Activated T-cell treated with anti-CD3 and anti-CD28 coated beads for 4 hours (primary cell): ENCODE measurements at places on chromosomes 4 and X.

DNA sequence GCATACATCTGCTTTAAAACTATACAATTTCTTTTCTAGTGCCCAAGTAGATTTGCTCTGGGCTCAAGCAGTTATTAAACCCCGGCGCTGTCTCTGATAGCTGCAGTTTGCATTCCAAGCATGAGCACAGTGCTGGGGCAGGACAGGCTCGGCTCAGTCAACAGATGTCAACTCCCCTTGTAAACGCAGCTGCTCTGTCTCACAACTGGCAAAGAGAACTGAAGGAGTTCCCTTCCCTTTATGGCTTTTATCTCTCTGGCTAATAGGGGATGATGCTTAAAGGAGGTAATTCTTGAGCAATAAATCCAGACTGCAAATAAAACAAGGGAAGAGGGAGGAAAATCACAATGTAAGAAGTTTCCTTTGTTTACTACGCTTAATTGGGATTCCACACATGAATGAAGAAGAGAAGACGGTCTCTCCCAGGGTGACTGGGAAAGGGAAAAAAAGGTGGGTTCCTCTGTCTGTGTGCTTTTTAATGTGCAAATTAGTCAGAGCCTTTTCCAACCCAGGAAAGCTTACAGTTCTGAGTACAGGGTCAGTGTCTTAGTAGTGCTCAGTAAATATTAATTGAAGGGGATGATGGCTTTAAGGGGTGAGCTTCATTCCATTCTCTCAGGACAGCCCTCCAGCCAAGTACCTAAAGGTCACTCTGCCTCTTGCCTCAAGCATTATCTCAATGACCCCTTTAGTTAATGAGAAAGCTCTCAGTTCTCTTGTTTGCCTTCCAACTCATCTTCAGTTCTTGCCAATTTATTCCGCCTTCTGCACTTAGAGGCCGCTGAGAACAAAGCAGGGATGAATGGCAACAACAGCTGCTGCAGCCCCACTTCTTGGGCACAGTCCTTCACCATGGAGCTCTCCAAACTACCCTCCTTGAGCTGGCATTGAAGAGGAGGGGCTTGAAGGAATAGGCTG, 155.7 kb upstream of the JADE1 start:
- DNase-seq: no peak

DNA sequence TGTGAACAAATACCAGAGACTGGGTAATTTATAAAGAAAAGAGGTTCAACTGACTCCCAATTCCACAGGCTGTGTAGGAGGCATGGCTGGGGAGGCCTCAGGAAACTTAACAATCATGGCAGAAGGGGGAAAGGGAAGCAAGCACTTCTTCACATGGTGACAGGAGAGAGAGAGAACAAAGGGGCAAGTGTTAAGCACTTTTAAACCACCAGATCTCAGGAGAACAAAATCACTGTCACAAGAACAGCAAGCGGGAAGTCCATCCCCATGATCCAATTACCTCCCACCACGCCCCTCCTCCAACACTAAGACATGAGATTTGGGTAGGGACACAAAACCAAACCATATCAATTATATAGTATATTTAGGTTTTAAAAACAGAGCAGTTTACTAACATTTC, 30.8 kb downstream of the MOB1B start:
- no peak for DNase-seq

DNA sequence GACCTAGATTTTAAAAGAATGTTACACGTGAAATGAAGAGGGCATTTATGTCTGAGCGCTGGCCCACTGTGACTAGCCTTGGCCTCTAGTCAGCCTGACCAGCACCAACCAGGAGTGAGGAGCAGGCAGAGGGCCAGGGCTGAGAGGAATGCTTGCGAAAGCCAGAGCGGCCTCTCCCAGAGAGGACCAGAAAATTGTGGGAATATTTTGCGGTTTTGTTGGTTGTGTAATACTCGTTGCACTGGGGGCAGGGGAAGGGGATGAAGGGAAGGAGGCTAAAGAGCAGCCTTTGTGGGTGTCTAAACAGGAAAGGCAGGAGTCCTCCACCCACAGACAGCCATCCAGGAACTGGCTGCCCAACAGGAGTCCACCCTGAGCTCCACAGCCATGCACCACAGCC, 3.8 kb downstream of the GABRE start:
- no peak for DNase-seq

DNA sequence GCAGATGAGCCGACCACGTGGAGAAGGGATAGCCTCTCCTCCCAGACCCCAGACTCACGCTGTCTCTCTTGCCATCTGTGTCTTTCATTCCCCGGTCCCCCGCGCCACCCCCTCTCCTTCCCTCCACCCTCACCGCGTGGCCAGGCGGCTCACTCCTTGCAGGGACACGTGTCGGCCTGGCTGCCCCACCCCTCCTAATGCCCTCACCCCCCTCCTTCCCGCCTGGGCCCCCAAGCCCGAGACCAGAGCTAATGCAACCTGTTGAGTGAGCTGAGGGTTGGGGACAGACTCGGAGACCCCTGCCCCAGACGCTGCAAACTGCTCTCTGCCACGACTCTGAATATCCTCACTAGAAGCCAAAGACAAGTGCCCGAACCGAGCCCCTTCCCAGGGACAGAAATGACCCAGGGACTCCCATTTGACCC, 1.8 kb downstream of the SLC38A5 start:
- peak; percentile 42 for DNase-seq

- DNase-seq: no peak
Observed at GRCh38 chr4:6984612-6985425, 58.4 kb upstream of the TADA2B start.

- no peak for DNase-seq
Observed at GRCh38 chr4:139849219-139849618, 183.6 kb downstream of the MGST2 start.

GRCh38 chr4:170414360-170414759, 324.6 kb upstream of the AADAT start:
- DNase-seq: no peak

DNA sequence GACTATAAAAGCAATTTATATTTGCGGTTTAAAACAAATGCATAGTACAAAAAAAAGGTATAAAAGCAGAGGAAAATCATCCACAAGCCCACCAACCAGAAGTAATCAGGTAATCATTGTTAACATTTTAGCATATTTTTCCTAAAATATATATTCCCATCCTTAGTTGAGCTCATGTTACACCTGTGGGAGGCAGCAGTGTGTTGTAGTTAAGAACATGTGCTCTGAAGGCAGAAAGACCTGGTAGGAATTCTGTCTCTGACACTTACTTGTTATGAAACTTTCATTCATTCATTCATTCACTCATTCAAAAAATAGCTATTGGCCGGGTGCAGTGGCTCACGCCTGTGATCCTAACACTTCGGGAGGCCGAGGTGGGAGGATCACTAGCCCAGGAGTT, 15.4 kb upstream of the CDKL5 start:
- no peak for DNase-seq

- no peak for DNase-seq
Observed at GRCh38 chrX:110226931-110227330, 91.0 kb downstream of the AMMECR1 start.

DNA sequence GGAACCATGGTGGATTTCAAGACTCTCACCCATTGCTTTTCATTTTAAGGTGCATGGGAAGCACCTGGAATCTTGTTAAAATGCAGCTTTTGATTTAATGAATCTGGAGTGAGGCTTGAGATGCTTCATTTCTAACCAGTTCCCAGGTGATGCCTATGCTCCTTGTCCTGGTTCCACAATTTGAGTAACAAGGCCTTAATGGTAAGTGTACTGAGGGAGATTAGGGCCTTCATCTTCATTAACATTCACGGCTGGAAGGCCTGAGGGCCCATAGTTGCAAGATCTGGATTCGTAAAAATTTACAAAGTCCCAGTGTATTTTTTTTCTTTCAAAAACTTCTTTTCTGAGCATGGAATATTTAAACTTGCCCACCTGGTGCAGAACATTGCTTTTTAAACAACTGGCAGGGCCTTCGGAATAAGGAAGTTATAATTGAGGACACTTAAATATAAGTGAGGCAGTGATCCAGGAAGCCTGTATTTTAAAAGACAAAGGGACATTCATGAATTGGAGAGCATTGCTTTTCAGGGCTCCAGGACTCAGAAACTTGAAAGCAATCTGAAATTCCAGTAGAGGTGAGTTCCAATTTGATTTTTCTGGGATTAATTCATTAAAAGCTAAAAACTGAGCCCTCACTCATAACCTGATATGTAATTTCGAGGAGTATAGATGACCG, 77.8 kb downstream of the NPNT start:
- no peak for DNase-seq

DNA sequence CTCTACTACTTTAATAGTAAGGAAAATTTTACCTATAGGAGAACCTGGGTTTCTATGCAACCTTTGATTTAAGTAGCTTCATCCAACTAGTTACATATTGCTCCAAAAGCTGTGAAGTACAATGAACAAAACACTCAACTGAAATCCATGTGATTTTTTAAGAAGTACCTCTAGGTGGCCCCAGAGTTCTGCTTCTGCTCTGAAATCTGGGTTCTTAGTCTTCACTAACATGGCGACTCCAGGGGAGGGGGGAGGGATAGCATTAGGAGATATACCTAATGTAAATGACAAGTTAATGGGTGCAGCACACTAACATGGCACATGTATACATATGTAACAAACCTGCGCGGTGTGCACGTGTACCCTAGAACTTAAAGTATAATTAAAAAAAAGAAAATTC, 73.4 kb upstream of the MAGEB2 start:
- no peak for DNase-seq

DNA sequence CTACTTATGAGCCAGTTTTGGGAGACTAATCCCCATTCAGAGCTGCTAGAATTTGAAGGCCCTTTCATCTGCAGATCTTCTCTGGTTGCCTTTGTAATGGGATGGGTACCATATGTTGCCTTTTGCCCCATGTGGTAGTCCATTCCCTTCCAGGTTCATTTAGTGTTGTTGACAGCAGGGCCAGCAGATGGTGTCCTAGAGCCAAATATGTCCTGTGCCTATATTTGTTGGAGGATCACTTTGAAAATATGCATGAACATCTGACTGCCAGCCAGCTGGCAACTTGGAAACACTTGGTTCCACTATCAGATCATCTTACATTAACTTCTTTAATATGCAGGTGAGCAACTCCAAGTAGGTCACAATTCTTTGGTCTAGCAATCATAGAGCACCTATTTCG, 30.4 kb downstream of the CFAP299 start:
- peak; percentile 37 for DNase-seq

GRCh38 chr4:122922877-122923511, 597 bp upstream of the NUDT6 start:
- peak; percentile 77 for DNase-seq

DNA sequence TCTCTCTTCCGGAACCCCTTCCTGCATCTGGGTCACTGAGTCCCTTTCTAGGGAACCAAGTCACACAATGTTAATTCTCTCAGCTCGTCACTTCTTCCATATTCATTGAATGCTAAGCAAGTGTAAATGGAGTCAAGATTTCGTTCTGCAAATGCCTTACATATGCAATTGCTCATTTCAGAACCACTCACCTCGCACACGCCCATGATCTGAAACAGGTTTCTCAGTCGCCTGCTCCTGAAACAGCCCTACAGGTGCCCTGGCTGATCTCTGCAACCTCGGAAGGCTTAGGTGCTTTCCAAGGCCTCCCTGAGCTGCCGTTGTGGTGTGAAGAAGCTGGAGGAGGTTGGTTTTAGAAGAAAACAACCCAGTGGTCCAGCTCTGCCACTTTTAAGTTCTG, 100.8 kb upstream of the MSX1 start:
- no peak for DNase-seq

- DNase-seq: no peak
Observed at GRCh38 chr4:117324851-117325491, 239.6 kb upstream of the TRAM1L1 start.

GRCh38 chr4:17397611-17398010, 114.3 kb downstream of the QDPR start:
- DNase-seq: no peak

DNA sequence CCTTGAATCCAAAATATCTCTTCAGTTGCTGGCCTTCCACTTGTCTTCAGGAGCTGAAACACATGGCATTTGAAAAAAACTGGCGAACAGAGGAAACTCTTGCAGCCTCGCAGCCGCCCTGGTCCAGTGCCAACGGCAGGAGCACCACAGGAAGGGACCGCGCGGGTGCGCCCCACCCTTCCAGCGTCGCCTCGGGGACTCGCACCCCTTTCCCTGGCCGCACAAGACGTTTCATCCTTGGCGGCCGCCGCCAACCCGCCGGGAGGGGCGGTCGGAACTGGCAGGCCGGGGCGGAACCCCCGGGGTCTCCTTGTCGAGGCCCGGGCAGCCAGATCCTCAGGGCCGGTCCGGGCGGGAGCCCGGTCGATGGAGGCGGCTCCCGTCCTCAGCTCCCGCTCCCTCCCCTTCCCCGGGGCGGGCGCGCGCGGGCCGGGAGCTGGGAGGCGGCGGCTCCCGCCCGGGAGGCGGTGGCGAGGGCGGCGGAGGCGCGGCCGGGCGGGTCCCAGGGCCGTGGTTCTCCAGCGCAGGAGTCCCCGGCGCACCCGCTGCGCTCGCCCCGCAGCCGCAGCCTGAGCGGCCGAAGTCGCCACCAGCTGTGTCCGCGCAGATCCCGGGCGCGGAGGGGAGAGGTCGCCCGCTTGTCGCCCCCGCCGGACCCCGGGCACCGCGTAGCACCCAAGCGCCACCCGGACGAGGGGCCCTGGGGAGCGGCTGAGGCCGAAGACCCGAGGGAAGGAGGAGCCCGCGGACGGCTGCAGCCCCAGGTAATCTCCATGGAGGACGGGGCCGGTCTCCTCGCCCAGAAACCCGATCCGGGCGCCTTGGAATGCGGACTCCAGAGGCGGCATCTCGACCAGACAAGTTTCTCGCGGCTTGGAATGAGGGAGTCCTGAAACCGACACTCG, 886 bp upstream of the NDST3 start:
- no peak for DNase-seq

GRCh38 chrX:112678831-112679230, 907 bp downstream of the LHFPL1 start:
- DNase-seq: no peak

- DNase-seq: peak; percentile 29
Observed at GRCh38 chrX:153900831-153901752, 3.4 kb upstream of the AVPR2 start.

- DNase-seq: no peak
Observed at GRCh38 chrX:121011254-121011653, 25.7 kb upstream of the CT47A1 start.

- no peak for DNase-seq
Observed at GRCh38 chr4:40831146-40831907, 81.6 kb downstream of the NSUN7 start.

DNA sequence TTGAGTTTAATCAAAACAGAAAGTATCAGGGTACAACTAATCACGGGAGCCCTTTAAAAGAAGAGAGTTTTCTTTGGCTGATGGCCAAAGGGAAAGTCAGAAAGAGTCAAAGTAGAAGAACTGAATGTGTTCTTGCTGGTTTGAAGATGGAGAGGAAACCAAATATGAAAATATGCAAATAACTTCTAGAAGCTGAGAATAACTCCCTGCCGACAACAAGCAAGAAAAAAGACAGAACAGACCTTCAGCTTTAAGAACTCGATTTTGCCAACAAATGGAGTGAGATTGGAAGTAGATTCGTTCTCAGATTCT, 903.8 kb downstream of the STIM2 start:
- DNase-seq: no peak

- peak; percentile 86 for DNase-seq
Observed at GRCh38 chrX:149540131-149540620, 636 bp upstream of the EOLA1 start.

GRCh38 chr4:41930139-41930831, 4.9 kb upstream of the TMEM33 start:
- no peak for DNase-seq
